Mucosa of descending colon (tissue), 3 donors: ENCODE measurements at places on chromosomes 7 and 10. TPM values are rescaled to one million over a fixed set of nuclear protein-coding genes. Genes with fewer than 3 reads are reported as not detected.
A peak's percentile ranks its signal among the peaks of the same experiment; 100 is the strongest.

GRCh38 chr7:127578036-127578684 lies 7.2 kb downstream of the GCC1 start:
- DNase-seq: no peak

Gene MKI67
- total RNA-seq: 14.0 TPM

DNA sequence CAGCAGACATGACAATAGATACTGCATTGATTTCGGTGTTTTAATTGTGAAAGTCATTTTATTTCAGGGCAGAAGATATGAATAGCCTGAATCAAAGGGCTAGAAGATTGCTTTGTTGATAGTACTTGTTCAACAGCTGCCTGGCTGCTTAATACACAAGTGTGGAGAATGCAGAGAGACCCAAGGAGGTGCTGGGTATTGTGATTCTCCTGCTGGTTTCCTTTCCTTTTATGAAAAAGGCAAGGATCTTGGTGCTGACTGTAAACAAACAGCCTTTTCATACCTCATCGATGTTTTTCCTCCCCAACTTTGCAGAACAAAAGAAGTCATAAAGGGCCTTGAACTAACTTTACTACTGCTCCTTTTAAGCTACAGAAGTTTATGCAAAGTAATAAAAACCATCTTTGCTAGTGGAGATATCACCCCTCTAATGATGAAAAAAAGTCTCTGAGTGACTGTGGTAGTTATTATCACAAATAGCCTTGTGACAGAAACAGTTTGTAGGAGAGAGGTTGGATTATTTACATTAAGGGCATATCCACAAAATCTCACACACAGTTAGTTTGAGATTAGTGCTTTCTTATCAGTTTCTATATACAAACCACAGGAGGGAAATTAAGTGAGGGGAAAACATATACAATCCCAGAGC lies 800.0 kb downstream of the LRMDA start:
- no peak for DNase-seq

GRCh38 chr10:132865171-132865631 lies 77.2 kb downstream of the CFAP46 start:
- no peak for DNase-seq

Gene ERVW-1
- total RNA-seq: not detected

Gene RBM28
- total RNA-seq: 34.3 TPM

DNA sequence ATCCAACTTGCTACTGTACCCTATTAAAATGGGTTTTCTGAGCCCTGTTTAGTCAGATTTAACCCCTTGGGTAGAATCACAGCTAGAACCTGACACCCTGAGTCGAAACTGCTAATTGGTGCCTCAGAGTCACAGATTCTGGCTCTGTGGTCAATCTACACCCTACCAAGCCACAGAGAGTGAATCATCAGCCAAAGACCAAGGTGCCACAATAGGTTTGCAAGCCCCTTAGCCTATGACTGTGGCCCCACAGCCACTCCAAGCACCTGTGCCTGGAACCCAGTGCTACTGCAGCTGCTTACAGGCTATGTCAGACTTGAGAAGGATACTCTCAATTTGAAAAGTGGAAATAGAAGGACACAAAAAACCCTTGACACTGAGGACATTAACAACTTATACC lies 202.8 kb upstream of the KCND2 start:
- no peak for DNase-seq

DNA sequence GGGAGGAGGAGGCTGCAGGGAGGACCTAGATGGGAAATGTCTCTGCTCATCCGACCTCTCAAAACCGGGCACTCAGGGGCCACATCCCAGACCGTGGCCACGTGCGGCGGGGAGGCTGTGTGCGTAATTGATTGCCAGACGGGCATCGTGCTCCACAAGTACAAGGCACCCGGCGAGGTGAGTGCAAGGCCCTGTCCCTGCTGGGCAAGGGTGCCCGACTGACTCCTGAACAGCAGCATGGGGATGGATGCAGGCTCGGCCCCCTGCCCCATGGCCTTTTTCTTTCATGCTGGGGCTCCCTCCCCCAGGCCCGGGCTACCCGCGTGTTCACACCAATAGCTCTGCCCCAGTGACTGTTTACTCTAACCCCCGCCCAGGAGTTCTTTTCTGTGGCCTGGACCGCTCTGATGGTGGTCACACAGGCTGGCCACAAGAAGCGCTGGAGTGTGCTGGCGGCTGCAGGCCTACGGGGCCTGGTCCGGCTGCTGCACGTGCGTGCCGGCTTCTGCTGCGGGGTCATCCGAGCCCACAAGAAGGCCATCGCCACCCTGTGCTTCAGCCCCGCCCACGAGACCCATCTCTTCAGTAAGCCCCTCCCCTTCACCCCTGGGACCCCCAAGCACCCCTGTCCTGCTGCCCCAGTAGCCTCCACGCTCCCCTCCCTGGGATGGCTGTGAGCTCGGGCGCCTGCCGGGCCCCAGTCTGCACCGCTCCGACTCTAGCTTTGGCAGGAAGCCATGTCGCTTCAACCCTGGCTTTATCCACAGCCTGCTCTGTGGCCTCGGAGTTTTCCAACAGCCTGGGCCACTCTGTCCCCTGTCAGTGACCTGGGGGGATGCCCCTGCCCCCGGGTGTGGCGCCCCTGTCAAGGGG lies 3.9 kb downstream of the LRWD1 start:
- DNase-seq: peak; percentile 30

Gene HABP2
- total RNA-seq: not detected

Gene PRSS37
- not detected for total RNA-seq

Gene PTF1A
- not detected for total RNA-seq

Gene MORN4
- 1.9 TPM for total RNA-seq

DNA sequence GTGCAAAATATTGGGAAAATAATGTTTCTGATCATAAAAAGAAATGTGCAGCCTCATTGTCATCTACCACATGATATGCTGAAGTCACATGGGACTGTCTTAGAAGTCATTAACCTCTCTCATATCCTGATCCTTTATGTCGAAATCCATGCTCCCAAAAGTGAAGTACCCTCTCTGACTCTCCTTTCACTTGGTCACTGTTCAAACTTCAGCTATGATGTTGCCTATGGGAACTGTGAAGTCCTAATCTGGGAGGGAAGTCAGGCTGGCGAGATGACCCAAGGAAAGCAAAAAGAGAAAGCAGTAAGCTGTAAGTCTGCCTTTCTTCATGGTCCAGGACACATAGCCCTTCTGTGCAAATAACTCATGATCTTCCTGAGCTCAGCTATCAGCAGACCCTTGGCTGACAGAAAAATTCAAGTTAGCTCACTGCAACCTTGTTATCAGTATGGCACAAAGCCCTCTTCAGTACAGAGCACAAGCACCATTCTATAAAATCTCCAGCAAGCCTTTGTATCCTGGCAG lies 29.5 kb downstream of the WASL start:
- no peak for DNase-seq

DNA sequence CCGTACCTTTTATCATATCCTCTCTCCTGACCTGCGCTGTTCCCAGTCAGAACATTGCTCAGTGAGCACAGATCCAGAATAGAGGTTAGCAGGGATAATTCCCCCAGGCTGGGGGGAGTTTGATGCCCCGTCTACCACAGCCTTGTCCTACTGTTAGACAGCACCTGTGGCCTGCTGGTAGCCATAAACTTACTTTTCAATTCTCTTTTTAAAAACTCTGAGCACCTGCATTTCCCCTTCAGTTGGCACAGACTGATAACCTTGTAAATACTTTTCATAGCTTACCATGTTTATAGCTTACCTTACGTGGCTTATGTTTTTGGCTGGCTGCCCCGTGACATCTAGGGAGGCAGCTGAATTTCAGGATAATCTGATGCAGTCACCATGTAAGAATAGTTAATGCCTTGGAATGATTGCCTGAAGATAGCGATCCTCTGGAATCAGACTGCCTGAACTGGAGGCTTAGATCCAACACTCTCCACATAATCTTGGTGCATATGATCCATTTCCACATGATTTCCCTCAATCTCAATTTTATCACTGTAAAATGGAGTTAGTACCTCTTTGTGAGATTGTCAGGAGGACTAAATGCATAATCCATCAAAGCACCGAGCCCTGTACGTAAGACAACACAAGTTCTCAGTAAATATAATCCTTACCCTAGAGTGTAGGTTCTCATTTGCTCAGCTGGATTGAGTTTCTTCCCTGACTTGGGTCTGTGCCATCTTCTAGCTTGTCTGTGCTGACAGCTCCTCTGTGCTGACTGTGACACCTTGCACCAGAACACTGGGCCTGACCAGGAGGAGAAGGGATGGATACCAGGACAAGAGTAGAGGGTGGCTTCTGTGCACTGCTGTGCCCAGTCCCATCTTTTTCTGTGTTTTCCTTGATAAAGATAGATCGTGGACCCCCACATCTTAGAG lies 111.7 kb upstream of the GJD4 start:
- peak; percentile 57 for DNase-seq

DNA sequence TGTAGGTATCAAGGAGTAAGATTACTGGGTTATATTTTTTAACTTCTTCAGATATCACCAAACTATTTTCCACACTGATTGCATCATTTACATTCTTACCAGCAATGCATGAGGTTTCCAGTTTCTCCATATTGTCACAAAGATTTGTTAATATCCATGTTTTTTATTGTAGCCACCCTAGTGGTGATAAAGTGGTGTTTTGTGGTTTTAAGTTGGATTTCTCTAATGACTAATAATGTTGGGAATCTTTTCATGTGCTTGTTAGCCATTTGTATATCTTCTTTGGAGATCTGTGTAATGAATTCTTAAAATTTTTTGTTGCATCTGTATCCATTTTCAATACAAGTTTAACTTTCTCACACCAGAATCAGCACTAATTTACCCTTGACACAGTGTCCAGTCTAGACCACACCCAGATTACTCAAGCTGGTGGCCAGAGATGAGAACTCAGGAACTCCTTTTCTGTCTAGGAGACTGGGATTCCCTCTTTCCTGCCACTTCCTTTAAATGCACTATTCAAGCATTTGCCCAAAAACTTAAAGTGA lies 67.0 kb upstream of the PLXDC2 start:
- DNase-seq: no peak

- no peak for DNase-seq
Measured at GRCh38 chr7:104993217-104993862, 20.7 kb upstream of the KMT2E start.
